T-helper 2 cell treated with Interferon-gamma antibody and Interleukin-4, amounts not matched to agents 5 μg/mL and 100 μg/mL, for 36 hours (primary cell): ENCODE measurements at places on chromosomes 3 and 15.

GRCh38 chr15:39774688-39775267 is 7.9 kb downstream of the FSIP1 start:
- peak overlapping the region; percentile 38 for H3K4me3 ChIP-seq
- no peaks in the 10 kb centered on the region for H3K36me3 ChIP-seq
- H3K27me3 ChIP-seq = peaks cover 17% of the 10 kb centered on the region
- H3K4me1 ChIP-seq = peaks cover 23% of the 10 kb centered on the region

DNA sequence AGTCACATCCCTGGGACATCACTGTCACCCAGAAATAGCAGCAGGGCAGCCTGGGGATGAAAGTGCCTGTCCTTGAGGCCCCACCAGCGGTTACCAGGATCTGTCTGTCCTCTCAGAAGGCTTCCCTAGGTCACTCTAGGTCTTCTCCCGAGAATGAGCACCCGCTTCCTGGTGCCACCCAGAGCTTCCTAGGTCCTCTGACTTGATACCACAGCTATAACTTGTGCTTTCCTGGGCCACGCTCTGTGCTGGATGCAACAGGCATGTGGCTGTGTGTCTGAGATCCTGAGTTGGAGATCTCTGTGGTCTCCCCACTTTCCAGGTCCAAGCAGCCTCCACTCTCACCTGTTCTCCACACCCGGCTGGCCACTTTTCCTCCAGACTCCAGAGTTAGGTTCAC is 25.8 kb downstream of the ARNT2 start:
- H3K4me1 ChIP-seq = no peaks in the 10 kb centered on the region
- no peak overlapping the region for H3K27ac ChIP-seq
- DNase-seq = no peak
- H3K4me3 ChIP-seq = no peak overlapping the region
- H3K36me3 ChIP-seq = no peaks in the 10 kb centered on the region
- H3K27me3 ChIP-seq = no peaks in the 10 kb centered on the region

DNA sequence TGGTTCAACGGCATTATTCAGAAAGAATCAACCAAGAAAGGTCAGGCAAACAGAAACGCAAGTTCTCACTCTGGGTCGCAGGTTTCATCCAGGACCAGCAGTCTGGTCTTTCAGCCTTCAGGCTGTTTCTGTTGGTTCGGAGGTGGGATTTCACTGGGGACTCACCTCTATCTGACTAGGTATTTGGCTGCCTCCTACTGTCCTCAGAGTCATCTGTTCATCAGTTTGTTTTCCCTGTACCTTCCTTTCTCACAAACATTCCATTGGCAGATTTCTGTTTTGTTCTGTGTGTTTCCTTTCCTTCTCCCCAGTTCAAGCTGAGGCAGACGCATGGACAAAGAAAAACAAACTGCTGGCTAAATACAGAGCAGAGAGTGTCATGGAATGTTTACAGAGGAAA is 1046.6 kb upstream of the CFAP20DC start:
- no peak for DNase-seq
- H3K27me3 ChIP-seq = no peaks in the 10 kb centered on the region
- H3K4me3 ChIP-seq = no peak overlapping the region
- H3K36me3 ChIP-seq = peaks cover 10% of the 10 kb centered on the region

- no peak overlapping the region for H3K27ac ChIP-seq
- no peaks in the 10 kb centered on the region for H3K36me3 ChIP-seq
- no peak for DNase-seq
- no peak overlapping the region for H3K4me3 ChIP-seq
These were observed 86.0 kb downstream of the HCN4 start for GRCh38 chr15:73282567-73283365.

- H3K36me3 ChIP-seq = no peaks in the 10 kb centered on the region
- no peak overlapping the region for H3K27ac ChIP-seq
These were observed 856 bp downstream of the NPAP1 start for GRCh38 chr15:24676431-24676830.

DNA sequence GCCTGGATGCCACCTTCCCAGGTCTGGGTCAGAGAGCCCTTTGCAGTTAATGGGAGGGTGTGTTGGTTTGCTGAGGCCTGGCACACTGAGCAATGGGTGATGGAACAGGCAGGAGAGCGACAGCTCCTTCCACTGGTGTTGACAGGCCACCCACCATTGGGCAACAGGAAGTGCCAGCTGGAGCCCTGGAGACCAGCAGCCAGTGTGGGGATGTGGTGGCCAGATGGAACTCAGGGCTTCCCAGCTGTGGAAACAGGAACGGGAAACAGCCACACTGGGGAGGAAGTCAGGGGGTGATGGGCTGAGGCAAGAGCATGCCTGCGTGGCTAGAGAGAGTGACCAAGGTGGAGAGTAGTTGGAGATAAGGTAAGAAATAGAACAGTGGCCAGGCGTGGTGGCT is 9.3 kb downstream of the PSTPIP1 start:
- no peak for DNase-seq
- peaks cover 56% of the 10 kb centered on the region for H3K36me3 ChIP-seq
- H3K27me3 ChIP-seq = no peaks in the 10 kb centered on the region

GRCh38 chr3:88141458-88142083 is 8.2 kb upstream of the C3orf38 start:
- no peak overlapping the region for H3K4me3 ChIP-seq
- no peak for DNase-seq
- no peak overlapping the region for H3K27ac ChIP-seq
- peaks cover 8% of the 10 kb centered on the region for H3K4me1 ChIP-seq
- no peaks in the 10 kb centered on the region for H3K27me3 ChIP-seq
- H3K36me3 ChIP-seq = peaks cover 32% of the 10 kb centered on the region

DNA sequence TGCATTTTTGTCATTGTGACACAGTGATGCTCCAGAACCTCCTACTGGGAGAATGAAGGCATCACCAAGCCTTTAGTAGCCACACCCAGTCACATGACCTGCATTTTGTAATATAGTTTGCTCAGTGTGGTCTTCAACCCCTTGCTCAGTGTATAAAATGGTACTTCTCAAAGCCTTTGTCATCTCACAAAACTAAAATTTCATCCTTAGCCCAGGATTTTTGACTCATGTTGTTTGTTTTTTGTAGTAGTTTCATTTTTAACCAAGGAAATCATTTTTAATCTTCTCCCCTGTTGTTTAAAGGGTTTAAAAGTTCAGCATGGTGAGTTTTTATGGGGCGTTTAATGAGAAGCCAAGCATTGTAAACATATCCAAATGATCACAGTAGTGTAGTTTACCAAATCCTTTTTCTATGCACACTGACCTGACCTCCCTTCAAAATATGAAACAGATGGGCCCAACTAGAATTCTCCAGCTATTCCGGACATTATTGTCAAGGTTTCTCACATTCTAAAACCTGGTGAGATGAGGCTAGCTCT is 123.5 kb upstream of the IL12A start:
- no peak overlapping the region for H3K4me3 ChIP-seq
- H3K4me1 ChIP-seq = no peaks in the 10 kb centered on the region
- peaks cover 19% of the 10 kb centered on the region for H3K27me3 ChIP-seq
- no peak overlapping the region for H3K27ac ChIP-seq
